RCC 7860 (cell line): ENCODE measurements at places on chromosomes 7 and 10.
A peak's percentile ranks its signal among the peaks of the same experiment; 100 is the strongest.

DNA sequence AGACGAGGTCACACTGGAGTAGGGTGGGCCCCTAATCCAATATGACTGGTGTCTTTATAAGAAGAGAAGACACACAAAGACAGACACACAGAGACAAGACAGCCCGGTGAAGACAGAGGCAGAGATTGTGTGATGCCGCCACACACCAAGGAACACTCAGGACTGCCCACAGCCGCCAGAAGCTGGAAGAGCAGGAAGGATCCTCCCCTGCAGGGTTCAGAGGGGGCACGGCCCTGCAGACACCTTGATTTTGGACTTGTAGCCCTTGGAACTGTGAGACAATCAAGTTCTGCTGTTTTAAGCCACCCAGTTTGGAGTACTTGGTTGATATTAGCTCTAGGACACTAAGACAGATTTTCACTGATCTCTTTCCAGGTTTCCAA is 72.1 kb upstream of the NANOS1 start:
- no peak for DNase-seq

GRCh38 chr10:3149918-3150317 is 22.7 kb downstream of the PITRM1 start:
- no peak for DNase-seq

DNA sequence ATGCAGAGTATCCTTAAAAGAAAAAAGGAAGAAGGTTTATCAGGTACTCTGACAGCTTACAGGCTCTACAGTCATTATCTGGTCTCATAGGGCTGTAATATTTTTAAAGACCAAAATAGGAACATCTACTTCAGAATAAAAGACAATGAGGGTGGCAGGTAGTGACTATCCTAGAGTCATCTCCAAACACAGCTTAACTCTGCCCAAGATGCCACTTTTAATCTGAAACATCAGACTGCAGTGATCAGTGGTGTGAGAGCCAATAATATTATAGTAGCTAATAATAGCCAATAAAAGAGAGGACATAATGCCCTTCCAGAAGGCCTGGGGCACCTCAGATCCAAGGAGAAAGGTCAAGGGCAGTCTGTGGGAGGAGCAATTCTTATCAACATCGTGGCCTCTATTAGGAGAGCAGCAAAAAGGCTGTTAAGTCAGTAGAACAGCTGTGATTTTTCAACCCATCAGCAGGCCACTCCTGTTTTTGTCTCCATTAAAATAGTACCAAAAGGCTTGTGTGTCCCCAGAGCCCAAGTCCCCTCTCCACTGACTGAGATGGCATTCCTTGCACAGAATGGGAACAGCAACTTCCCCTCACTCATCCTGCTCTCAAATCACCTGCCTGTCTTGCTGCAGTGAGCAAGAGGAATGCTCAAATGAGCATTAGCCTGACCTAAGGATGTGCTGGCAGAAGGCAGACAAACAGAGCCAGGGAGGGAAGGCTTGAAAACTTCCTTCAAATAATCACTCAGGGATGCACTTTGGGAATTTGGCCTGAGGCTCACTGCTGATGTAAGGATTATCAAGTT is 20.7 kb upstream of the SPOCK2 start:
- peak; percentile 71 for DNase-seq

DNA sequence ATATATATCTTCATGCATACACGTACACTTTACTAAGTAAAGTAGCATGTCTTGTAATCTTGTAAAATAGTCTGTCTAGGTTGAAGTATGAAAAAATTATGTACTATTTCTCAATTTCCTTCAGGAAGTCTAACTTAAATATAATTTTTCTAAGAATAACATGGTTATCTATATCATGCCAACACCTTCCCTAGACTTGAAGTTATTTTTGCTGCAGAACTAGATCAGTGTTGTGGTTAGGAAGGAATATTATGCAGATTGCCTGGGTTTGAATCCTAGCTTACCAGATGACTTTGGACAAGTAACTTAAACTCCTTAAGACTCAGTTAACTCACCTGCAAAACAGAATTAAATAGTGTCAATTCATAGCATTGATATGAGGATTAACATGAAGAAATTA is 142.2 kb upstream of the SEMA3A start:
- no peak for DNase-seq

- DNase-seq = no peak
Measured at GRCh38 chr10:107423903-107424302, 259.4 kb upstream of the SORCS1 start.
